ENCODE measurements at places on chromosomes 5 and 9. TPM values are rescaled to one million over a fixed set of nuclear protein-coding genes. Genes with fewer than 3 reads are reported as not detected.

KCNT1 gene
- total RNA-seq = not detected

ANGPTL2 gene
- not detected for total RNA-seq

GGTA1 gene
- not detected for total RNA-seq

PCDHGA6 gene
- total RNA-seq = 0.20 TPM

TYRP1 gene
- total RNA-seq = not detected

KLF9 gene
- total RNA-seq = 12.2 TPM

OR2S2 gene
- not detected for total RNA-seq

FOXI1 gene
- not detected for total RNA-seq
